ENCODE measurements at places on chromosomes 5 and 9.

DNA sequence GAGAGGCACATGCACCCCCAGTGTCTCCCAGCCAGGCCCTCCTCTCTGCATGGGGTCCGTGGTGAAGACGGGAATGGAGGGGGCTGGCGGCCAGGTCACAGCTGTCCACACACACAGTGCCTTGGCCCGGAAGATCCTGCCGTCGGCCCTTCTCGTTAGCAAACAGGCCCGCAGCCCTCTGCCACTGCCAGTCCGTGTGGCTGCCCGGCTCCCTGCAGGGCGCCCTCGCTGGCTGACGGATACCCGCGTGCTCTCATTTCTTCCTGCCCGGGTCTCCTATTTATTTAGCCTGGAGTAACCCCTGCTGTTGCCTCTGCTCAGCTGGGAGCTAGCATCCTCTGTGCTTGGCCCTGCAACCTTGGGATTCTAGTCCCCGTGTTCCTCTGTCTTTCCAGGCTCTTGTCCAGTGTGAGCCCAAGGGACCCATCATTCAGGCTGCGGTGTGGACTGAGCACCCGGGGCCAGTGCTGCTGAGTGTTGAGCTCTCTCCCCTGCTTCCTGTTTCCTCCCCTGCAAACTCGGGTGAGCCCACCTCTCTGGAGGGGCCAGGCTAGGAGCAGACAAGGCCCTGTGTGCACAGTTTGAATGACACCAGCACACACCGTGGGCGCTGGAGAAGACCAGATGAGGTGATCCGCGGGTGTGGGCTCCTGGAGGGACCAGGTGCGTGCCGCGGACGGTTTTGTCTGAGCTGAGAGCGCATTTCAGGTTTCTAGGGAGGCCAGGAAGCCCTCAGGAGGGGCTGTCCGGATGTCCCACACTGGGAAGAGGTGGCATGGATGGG is 14.6 kb upstream of the RNU6ATAC start:
- DNase-seq: peak; percentile 5

DNA sequence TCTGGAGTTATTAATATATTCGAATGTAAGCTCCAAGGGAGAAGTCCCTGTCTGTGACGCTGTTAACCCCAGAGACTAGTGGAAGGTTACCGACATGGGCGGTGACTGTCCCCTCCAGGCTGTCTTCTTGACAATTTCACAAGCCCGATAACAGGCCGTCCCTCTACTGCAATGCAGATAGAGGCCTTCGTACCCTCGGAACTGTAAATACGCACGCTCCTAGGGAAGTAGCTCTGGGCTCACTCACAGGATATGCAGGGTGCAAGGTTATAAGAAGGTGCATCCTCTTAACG is 680 bp upstream of the RFK start:
- peak; percentile 75 for DNase-seq

DNA sequence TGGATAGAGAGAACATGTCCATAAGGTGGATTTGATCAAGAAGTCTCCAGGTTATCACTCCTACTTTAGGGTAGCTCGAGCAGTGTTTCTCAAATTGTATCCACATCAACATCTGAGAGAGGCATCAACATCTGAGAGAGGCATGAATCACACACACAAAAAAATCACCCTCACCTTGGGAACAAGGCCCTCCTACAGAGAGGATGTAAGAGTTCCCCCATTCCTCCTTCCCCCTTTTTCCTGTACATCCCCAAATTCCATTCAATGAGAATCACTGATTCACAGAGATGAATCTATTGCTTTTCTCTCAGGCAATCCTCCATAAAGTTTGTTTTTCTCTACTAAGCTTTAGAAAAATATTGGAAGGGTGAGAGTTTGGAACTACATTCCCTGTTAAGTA is 233.4 kb upstream of the CDH6 start:
- DNase-seq: no peak

DNA sequence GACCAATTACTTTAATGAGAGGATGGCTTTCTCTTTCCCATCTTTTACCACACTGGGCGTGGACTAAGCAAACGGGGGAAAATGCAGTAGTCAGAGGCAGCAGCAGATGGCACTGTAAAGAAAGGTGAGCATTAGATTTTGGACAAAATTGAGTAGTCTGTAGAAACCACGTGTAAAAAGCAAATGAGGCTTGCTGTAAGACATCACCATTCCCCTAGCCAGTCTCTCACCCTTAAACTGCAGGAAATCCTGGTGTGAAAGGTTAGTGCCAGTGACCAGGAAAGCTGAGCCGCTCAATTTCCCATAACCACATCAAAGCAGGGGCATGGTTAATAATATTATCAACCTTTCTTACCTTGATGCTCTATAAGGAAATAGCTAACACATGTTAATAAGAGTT is 31.8 kb downstream of the SPATA31C2 start:
- DNase-seq: peak; percentile 31

- DNase-seq: no peak
Measured at GRCh38 chr5:54580997-54581811, 63.6 kb downstream of the SNX18 start.

- no peak for DNase-seq
Measured at GRCh38 chr5:72194846-72195245, 87.6 kb downstream of the MAP1B start.

GRCh38 chr5:133200256-133200655 is 148.4 kb downstream of the HSPA4 start:
- DNase-seq: peak; percentile 29

GRCh38 chr9:114123031-114123977 is 24.2 kb upstream of the KIF12 start:
- no peak for DNase-seq

DNA sequence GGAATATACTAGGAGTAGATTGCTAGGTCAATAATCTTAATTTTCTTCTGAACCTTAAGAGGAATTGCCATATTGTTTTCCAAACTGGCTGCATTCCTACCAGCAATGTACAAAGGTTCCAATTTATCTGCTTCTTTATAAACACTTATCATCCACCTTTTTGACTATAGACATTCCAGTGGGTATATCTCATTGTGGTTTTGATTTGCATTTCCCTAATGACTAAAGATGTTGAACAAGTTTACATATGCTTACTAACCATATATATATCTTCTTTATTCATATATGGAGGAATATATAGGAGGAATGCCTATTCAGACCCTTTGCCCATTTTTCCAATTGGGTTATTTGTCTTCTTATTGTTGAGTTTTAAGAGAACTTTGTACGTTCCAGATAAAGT is 7.6 kb downstream of the DNAJC18 start:
- DNase-seq: no peak
